Femur (tissue), 1 donor: ENCODE measurements at places on chromosomes 1 and 21.

GRCh38 chr1:175887521-175887920, 144.1 kb upstream of the TNR start:
- no peak for DNase-seq

DNA sequence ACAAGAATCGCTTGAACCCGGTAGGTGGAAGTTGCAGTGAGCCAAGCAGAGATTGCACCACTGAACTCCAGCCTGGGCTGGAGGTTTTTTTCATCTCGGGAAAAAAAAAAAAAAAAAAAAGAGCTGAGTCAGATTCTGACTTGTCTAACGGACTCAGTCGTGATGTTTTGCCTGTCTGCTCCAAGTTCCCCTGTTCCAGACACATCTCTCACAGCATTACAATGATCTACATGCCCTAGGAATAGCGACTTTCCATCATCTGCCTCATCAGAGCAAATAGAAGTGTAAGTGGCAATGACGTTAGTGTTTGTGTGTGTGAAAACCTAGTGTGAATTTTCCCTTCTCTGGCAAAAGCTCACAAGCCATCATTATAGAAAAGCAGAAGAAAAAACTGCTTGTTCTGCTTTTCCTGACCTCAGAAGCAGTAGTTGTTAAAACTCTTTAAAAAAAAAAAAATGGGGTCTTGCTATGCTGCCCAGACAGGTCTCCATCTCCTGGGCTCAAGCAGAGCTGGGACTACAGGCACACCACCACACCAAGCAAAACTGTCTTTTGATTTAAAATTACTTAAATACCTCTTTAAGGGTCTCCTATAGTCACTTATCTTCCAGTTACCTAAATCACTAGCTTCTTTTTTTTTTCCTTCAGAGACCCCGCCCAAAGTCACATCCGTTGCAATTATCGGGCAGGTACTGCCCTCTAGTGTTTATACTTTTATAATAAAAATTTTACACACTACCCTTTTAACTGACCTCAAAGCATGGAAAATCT, 37.3 kb downstream of the PLEKHO1 start:
- no peak for DNase-seq

DNA sequence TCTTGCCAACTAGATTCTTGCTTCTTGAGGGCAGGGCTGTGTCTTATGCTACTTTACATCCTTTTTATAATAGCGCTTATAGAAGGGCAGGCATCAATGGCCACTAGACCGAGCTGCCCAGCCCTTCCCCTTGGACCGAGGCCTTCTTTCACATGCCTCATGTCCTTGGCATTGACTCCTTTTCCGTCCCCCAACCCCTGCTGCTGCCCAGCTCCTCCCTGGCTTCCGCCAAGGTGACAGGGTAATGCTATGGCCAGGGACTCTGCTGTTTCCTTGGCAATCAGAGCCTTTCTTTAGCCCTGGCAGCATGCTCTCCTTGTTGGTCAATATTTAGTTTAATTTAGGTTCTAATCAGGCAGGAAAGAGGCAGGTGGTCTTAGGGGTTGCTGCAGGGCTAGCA, 48.2 kb downstream of the DDX20 start:
- DNase-seq: no peak

DNA sequence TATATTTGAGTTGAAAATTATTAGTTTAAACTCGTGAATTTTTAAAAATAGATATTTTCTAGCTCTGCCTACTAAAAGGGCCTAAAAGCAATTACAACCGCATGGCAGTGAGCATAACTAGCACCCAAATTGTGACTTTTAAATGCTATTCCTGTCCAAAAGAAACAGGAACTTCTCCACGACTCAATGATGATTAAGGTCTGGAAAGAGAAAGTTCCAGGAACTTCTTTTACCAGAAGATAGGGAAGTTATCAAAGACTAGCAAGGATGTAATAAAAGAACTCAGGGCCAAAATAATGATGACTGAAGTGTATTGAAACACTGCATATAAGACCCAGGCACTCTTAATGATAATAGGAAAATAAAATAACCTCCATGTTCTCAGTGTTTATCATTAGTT, 313.0 kb downstream of the PLPP3 start:
- DNase-seq: no peak

- DNase-seq: no peak
Measured at GRCh38 chr1:156389311-156389710, 20.3 kb downstream of the RHBG start.

- no peak for DNase-seq
Measured at GRCh38 chr1:225368036-225368552, 59.7 kb downstream of the LBR start.

- no peak for DNase-seq
Measured at GRCh38 chr1:7534061-7534825, 236.9 kb upstream of the VAMP3 start.

DNA sequence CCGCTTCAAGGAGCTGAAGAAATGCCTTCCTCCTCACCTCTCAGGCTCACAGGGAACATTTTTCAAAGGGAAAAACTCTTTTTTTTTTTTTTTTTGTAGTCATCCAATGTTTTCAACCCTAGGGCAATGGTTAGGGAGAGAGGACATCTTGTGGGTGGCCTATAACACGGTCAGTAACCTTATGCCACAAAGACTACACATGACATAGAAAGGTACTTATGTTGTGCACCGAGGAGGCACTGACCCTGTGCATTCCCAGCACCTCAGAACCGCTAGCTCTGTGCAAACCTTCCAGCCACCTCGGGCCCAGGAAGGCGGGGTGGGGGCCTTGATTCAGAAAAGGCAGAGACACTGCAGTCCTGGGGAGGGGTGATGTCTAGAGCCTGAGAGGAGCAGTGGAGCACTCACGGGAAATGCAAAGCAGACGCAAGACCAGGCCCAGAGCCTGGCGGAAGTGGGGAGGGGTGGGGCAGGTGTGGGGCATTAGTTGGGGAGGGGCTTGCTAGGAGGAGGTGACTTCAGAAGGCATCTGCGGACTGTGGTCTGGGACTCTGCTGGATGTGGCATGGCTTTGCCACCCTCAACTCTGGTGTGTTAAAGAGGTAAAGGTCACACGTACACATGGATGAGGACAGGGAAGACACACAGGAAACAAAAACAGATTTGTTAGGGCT, 68.6 kb downstream of the MDM4 start:
- no peak for DNase-seq

GRCh38 chr1:157193702-157194391, 55.7 kb upstream of the ETV3 start:
- DNase-seq: peak; percentile 47

DNA sequence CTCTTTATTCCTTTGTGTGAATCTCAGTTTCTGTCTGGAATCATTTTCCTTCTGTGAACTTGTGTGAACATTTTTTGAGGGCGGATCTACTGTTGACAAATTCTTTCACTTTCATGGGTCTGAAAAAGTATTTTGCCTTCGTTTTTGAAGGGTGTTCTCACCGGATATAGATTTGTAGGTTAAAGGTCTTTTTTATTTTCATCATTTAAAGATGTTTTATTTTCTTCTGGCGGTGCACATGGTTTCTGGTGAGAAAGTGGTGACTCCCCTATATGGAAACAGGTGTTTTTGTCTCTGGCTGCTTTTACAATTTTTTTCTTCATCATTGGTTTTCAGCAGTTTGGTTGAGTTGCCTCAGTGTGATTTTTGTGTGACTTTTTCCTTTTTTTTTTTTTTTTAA, 94.9 kb downstream of the DYRK1A start:
- no peak for DNase-seq

- no peak for DNase-seq
Measured at GRCh38 chr1:229195246-229195645, 75.7 kb upstream of the RAB4A start.

GRCh38 chr1:78351551-78352216, 139.1 kb upstream of the PTGFR start:
- no peak for DNase-seq

DNA sequence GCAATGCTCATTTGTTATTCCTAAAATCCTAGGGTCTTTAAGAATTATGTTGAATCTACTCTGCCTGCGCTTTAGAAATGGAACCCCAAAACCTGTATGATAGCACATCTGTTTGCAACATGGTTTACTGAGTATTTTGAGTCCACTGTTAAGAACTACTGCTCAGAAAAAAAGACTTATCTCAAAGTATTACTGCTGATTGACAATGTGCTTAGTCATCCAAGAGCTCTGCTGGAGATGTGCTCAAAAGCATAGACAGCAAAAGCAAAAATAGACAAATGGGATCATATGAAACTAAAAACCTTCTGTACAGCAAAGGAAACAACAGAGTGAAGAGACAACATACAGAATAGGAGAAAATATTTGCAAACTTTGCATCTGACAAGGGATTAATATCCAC, 107.0 kb downstream of the CTH start:
- no peak for DNase-seq

- DNase-seq: no peak
Measured at GRCh38 chr1:9086796-9087195, 17.4 kb upstream of the SLC2A5 start.

DNA sequence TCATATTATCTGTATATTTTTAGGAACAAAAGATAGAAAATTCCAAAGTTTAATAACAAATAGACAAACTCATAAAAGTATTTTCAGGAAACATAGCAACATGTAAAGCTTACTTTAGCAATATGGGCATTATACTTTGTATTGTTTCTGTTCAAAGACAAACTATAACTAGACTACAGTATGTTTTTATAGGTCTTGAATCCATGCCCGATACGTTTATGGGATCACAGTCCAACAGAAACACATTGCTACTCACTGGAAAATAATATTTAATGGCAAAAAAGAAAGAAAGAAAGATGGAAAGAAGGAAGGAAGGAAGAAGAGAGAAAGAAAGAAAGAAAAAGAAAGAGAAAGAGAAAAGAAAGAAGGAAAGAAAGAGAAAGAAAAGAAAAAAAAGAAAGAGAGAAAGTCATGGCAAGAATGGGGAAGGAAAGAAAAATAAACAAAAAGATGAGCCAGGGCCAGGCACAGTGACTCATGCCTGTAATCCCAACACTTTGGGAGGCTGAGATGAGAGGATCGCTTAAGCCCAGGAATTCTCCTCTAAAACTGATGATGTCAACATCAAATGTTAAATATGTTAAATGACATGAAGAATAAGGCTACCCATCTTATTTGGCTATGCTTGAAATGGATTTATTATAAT, 32.7 kb downstream of the TM2D1 start:
- DNase-seq: no peak

DNA sequence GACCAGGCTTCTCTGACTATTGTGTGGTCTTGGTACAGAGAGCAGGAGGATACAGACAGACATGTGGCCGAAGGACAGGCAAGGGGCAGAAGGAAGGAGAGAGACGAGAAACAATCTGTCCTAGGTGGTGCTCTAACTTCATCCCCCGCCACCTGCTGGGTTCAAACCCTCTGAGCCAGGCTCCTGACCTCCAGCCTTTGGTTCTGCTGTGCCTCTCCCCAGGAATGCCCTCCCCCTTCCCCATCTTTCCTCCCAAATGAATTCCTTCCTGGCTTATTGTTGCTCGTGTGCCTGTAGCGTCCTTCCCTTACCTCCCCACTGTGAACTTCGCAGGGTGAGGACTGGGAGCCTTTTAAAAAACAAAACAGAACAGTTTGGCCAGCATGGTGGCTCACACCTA, 5.4 kb downstream of the TCEA3 start:
- no peak for DNase-seq

- DNase-seq: no peak
Measured at GRCh38 chr1:86748622-86749373, 44.4 kb downstream of the SH3GLB1 start.

GRCh38 chr1:235632506-235633401, 16.8 kb downstream of the GNG4 start:
- no peak for DNase-seq

DNA sequence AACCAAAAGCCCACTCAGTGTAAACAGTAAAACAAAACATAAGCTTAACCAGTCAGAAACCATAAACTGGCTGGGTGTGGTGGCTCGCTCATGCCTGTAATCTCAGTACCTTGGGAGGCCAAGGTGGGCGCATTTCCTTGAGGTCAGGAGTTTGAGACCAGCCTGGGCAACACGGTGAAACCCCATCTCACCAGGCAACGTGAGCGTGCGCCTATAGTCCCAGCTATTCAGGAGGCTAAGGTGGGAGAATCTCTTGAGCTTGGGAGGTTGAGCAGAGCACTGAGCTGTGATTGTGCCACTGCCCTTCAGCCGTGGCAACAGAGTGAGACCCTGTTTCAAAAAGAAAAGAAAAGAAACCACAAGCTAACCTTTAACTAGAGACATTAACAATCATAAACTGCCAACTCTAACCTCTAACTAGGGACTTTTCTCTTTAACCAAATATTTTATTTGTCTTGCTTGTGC, 13.1 kb upstream of the PRRC2C start:
- DNase-seq: no peak

- no peak for DNase-seq
Measured at GRCh38 chr1:180975551-180975950, 47.1 kb downstream of the STX6 start.

DNA sequence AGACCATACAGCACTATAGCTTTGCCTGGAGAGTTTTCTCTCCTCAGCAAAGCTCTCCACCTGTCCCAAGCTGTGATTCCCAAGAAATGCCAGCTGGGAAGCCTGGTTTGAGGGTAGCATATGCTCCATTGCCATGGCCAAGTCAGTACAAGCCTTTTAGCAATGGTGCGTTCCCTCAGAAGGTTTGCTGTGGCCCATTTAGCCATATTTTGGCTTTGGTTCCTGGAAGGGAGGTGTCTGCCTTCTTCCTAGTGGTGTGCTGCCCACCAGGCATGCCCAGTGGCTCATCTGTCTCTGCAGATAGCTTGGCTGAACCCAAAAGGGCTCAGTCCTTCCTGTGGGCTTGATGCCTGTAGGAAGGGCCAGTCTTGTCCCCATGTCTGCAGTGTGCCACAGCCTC, 32.4 kb downstream of the GALNT2 start:
- no peak for DNase-seq

GRCh38 chr1:32742199-32742947, 39.8 kb upstream of the SYNC start:
- no peak for DNase-seq

DNA sequence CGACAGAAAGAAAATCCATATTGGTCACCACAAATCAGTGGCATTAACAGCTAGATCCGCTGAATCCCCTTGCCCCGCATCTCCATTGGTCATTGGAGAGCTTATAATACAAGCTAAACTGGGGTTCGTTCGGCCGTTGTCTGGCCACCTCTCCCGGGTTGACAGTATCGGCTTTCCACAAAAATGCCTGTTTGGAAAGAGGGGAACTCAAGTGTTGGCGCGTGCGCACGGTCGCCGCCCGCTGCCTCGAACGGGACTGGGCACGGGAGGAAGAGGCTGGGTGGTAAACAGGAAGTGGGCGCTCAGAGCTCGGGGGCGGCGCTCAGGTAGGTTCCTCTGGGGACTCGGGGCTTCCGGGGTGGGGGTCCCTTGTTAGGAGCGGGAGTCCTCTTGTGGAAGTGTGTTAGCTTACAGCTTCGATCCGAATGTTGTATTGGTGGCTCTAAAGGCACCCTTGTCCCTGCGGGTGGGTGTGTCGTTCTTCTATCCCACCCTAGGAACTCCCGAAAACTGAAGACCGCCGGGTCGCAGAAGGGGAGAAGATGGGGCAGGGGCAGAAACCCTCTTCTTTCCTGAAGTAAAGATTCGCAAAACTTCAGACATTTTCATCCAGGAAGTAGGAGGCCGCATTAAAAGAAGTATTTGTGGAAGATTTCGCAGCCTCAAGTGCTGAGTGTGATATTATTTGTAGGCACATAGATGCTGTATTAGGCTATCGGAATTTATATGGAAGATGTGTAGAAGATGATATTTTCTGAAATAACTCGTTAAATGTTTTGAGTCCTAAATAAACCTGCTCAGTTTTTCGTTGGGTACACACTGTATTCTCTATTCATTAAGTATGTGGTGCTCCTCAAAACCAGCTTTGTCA, 962 bp downstream of the BROX start:
- DNase-seq: peak; percentile 97

- no peak for DNase-seq
Measured at GRCh38 chr1:9100471-9101043, 28.3 kb downstream of the GPR157 start.
